ENCODE measurements at places on chromosomes 3 and 15.

- no peak for DNase-seq
These were observed 157.7 kb upstream of the TGFBR2 start for GRCh38 chr3:30448450-30449289.

DNA sequence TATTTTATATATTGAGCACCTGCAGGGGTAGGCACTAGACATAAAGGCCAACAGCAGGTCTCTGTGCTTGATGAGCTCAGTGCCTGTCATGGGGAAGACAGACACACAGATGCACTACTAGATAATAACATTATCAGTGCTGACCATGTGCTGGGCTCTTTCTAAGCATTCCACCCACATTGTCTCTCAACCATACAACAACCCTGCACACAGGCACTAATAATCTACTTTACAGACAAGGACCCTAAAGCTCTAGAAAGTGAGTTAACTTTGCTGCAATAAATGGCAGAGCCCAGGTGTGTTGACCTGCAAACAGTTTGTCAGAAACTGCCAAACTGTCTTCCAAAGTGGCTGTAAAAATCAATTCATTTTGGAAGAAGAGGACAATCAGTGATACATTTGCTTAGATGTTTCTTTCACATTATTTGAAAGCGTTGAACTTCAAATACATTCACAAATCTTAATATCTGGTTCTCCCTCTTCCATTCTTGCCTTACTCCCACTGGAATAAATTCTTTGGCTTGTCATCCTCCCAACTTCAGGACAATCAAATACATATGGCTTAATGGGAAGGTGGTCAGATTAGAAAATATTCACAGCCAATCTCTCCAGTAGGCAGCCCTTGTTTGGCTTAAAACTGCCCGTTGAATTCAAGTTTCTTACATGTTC is 11.0 kb upstream of the PP2D1 start:
- DNase-seq, result no peak

DNA sequence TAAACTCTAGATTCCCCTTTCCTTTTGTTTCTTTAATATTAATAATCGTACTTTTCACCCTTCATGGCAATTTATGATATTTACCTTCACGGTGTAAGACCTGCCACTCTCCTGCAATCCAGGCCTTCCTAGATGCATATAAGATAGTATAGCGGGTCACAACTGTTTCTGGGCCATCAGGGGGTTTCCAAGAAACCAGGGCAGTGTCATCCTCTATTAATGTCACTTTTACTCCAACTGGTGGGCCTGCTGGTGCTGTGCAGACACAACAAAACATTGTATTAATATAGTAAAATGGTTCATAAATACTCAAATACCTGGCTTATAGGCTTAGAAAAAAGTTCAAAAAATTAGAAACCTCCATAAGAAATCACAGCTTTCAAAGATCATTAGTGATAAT is 48.9 kb upstream of the PYGO1 start:
- DNase-seq, result no peak

GRCh38 chr15:32657198-32657883 is 15.8 kb downstream of the SCG5 start:
- DNase-seq, result no peak

DNA sequence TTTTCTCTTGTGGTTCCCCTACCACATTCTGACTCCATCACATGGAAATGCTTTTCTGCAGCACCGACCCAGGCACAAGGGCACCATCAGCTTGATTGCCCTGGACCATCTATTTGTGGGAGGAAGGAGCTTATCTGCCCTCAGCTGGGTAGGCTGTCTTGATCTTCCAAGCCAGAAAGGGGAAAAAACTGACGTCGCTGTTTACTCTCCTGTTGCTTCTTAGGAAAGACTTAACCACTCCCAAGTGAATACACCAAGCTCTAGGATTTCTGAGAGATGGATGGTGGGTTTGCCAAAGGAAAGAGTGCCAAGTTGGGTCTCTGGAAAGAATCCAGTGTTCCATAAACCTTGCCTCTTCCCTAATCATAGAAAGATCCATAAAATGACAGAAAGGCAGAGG is 4.0 kb downstream of the TNFAIP8L3 start:
- DNase-seq, result no peak

- no peak for DNase-seq
These were observed 30.8 kb downstream of the PCOLCE2 start for GRCh38 chr3:142858043-142858442.

DNA sequence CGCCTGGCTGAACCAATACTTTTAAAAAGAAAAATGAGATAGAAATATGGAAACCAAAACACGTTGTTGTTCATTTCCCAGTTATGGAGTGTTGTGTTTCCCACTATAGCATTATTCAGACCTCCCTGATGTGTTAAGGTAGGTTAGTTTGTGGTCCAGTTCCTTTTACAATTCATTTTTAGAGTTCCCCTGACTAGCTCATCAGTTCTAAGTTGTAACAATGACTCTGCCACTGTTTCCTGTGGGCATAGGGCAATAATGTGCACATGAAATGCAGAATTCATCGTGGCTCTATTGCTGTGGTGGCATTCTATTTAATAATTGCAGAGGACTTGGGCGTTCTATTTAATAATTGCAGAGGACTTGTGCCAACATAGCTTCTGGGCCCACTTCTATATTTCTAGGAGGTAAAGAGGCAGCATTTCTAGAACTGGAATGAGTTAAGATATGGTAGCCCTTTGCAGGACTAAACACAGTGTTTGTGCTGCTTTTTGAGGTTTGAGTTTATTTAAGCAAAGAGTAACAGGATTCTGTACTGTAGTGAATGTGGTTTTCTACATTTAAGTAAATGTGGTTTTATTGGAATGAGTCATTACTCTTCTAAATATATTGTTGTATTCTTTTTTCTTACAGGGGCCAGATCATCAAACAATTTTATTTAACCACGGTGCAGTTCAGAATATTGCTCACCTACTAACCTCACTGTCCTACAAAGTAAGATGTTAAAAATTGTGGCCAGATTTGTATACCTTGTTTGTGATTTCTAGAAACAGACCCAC is 47.5 kb downstream of the ARMC8 start:
- DNase-seq, result no peak

DNA sequence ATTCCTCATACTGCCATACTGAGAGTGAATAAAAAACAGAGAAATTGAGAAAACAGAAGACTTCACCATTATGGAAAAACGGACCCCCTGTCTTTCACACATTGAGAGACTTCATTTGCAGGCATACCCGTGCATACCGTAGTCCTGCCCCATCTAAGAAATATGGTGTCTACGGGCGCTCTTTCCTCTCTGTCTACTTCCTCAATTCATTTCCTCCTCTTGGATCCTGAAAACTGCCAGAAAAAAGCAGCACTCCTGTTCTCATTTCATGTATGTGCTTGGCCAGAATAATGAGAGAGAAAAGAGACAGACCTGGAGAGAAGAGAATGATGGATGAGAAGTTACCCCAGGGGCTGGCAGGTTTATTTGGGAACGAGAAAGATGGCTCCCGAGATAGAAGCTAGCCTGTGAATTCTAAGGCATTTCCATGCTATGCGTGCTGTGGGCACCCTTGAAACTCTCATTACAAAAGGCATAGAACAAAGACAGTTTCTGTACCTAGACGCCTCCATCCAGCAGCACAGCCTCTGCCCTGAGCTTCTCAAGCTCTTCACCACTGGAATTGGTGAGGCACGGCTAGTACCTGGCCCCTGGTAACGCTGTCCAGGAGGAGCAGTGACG is 62.5 kb upstream of the EPHB3 start:
- DNase-seq, result no peak

DNA sequence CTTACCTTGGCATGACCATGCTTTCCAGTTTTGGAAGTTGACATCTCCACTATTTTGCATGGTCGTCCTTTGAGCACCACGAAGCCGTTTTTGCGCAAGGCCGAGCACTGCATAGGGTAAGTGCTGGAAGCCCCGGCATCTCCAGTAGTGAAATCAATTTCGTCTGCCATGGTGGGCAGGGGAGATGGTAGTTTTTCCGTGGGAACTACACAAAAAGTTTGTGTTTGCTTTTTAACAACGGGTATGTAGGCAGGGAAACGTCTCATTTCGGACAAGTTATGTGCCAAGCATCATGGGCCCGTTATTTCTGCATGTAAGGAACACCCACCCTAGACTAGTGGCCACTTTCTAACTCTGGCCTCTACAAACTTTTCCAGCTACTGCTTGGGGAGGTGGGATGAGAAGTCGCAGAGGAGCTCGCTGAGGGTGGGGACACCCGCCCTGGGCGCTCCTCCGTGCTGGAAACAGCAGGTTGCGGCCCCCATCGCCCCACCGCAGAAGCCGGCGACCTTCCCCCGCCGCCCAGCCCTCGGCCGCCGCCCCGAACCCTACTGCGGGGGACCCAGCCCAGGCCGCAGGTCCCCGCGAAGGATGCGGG is 701 bp downstream of the EIF5A2 start:
- DNase-seq, result no peak

DNA sequence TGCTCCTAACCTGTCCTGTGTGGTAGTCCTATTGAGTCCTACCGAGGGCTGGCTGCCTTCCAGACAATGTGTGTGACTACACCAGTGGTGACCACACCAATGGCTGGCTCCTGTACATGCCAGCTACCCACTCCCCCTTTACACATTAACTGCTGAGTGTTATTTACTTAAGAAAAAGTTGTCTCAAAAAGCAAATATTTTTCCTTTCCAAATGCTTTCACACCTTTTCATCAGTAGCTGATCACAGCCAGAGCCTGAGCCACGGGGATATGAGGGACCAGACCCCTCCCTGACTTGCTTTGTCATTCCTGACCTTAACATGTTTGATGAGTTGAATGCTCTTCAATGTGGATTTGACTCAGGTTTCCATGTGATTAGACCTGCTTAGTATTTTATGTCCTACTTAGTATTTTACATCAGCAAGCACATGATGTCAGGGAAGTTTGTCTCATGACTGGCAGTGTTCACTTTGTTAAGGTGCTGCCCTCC is 29.6 kb upstream of the GREM1 start:
- no peak for DNase-seq

- no peak for DNase-seq
These were observed 91.9 kb downstream of the CHDH start for GRCh38 chr3:53754325-53754724.

DNA sequence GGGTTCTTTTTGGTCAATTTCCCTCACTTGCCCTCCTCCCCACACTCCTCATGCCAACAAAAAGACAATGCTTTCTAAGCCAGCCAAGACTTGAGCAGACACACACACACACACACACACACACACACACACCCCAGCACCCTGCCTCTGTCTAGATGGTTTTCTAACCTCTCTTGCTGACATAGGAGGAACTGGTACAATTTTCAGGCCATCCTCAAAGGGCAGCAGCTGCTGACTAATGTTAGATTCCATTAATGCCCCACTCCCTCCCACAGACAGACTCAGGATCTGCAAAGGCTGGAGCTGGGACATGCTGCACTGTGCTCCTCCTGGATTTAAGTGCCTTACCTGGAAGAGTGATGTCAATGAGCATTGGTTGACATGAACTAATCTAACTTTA is 438.4 kb downstream of the OCA2 start:
- DNase-seq, result no peak

- no peak for DNase-seq
These were observed 21.9 kb downstream of the MAPKBP1 start for GRCh38 chr15:41795996-41796856.

- DNase-seq, result no peak
These were observed 1271.0 kb downstream of the NSUN3 start for GRCh38 chr3:95333826-95334225.

GRCh38 chr15:93296759-93297500 is 207.9 kb upstream of the RGMA start:
- no peak for DNase-seq

All from activated CD4-positive, alpha-beta T cell treated with anti-CD3 and anti-CD28 coated beads, Interleukin-2, amount 50 U/mL, for 1 hour (primary cell).